Activated CD8-positive, alpha-beta memory T cell treated with anti-CD3 and anti-CD28 coated beads, Interleukin-2, amount 50 U/mL, for 48 hours (primary cell): ENCODE measurements at places on chromosomes 13 and 19.

DNA sequence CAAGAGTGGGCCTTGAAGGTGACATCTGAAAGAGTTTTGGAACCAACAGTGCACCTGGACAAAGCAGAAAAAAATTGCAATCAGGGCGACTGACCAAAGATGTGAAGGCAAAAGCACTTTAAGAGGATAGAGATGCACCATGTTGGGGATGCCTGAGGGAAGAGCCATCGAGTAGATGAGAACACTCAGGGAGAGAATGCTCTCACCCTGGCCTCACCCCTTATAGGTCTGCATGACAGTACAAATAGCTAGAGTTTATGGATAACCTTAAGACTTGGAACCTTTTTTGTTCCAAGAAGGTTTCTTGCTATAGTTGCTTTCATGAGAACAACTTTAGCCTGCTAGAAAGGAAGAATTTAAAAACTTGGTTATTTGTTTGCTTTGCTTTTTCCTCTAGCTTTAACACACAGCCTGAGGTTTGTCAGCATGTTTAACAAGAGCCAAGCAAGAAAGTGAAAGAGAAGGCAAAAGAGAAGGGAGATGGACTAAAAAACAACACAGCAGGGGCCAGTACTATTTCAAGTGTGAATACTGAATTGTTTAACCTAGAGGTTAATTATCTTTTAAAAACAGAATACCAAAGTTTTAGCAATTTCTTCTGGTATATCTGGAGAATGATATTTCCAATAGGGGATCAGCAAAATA, 418.9 kb downstream of the DIAPH3 start:
- DNase-seq: no peak

GRCh38 chr13:25292301-25292700, 5.0 kb upstream of the MTMR6 start:
- no peak for DNase-seq

DNA sequence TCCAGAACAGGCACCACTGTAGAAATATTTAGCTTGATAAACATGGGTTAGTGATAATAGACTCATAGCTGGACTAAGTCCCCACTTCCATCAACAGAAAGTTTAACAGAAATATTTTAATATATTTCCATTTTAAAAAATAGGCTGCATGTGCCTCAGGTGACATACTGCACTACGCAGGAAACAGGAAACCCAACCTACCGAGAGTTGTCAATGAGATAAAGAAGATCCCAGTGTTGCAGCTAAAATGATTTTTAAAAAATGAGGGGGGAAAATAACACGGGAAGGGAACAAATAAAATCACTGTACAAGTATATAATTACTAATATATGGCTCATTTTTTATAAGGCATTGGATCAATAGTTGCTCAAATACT, 154.8 kb downstream of the TBC1D4 start:
- no peak for DNase-seq

GRCh38 chr13:108302279-108302678, 32.8 kb downstream of the TNFSF13B start:
- DNase-seq: no peak

DNA sequence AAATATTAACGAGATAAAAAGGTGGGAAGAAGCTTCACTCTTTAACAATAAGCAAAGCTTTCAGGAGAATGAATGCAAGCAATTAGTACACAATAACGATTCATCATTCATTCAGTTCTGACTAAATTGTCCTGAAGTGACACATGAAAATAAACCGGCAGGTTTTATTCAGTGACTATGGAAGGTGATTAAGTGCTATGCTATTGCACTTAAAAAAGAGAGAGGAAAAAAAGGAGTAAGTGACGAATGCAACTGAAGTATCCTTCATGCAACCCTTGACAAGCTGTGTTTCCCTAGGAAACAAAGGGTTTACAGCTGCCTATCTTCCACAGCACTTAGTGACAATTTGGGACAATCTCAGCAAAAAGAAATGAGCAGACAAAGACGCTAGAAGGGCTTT, 1.4 kb downstream of the LIG4 start:
- no peak for DNase-seq

GRCh38 chr13:31880851-31881494, 141.6 kb downstream of the RXFP2 start:
- no peak for DNase-seq
